ENCODE measurements at places on chromosomes 2 and 18. TPM values are rescaled to one million over a fixed set of nuclear protein-coding genes. Genes with fewer than 3 reads are reported as not detected.

LGALSL gene
- total RNA-seq, result 1.5 TPM

GULP1 gene
- 56.6 TPM for total RNA-seq

IL1RL1 gene
- 0.33 TPM for total RNA-seq

ELOA2 gene
- not detected for total RNA-seq

TACR1 gene
- not detected for total RNA-seq

ABCG5 gene
- total RNA-seq, result not detected

SP140 gene
- total RNA-seq, result 0.87 TPM

LOXHD1 gene
- total RNA-seq, result not detected

SLC4A5 gene
- total RNA-seq, result under 0.01 TPM

PLCL1 gene
- total RNA-seq, result 1.6 TPM

Measured in smooth muscle cell of trachea (primary cell).